ENCODE measurements at places on chromosomes 5 and 9.

GRCh38 chr9:129998491-129999140, 44.4 kb downstream of the FNBP1 start:
- DNase-seq: no peak

DNA sequence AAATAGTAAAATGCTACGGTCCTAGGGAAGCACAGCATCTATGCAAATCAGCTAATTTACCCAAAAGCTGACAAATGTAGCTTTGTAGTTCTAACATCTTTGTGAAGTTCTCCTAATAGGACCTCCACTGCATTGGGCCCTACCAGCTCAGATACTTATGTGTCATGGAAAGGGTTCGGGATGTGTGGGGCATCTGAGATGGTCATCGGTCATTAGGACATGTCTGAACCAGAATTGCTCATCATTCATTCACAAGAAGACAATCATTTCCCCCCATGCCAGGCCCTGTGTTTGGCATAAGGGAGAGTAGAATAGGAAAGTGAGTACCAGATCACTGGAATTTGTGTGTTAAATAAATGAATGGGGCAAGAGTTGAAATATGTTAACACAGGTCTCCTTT, 35.7 kb downstream of the PWWP2A start:
- DNase-seq: no peak

- DNase-seq: no peak
These were observed 608.4 kb downstream of the TLE1 start for GRCh38 chr9:81080900-81081299.

DNA sequence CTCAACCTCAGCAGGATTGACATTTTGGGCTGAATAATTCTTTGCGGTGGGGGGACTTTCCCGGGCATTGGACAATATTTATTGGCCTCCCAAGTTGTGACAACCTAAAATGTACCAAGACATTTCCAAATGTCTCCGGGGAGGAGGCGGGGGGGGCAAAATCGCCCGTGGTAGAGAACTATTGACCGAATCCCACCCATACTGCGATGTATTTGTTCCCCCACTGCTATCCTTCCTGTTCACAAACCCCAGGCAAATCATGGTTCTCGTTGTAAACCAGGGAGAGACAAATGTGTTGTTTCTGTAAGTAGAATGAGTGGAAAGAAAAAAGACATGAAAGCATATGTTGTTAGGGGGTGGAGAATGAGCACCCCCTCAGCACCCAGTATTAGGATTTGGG, 141.9 kb downstream of the PSAT1 start:
- no peak for DNase-seq

- no peak for DNase-seq
These were observed 17.8 kb downstream of the TICAM2 start for GRCh38 chr5:115584501-115584900.

- no peak for DNase-seq
These were observed 365.2 kb upstream of the TUSC1 start for GRCh38 chr9:26043431-26043830.

GRCh38 chr5:81371354-81371876, 22.5 kb downstream of the ACOT12 start:
- DNase-seq: no peak

- DNase-seq: no peak
These were observed 109.5 kb downstream of the PALM2AKAP2 start for GRCh38 chr9:109889456-109889855.

DNA sequence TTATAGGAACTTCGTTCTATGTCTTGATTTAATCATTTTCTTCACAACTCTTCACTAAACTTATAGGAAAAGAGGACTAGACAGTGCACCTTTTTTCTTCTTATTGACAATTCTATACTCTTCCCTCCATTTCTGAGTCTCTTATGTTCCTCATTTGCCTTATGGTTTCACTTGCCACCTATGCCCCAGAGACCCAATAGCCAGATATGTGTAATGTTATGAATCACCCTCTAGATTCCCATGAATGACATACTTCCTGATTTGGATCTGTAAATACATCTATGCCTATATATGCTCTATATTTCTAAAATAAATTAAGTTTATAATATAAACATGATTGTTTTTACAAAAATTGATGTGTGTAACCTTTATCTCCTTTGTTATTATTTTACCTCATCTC, 514.1 kb upstream of the MEF2C start:
- no peak for DNase-seq

GRCh38 chr5:78927657-78928282, 57.3 kb downstream of the ARSB start:
- no peak for DNase-seq

GRCh38 chr9:19138084-19138483, 10.8 kb upstream of the PLIN2 start:
- no peak for DNase-seq

GRCh38 chr9:136947955-136948510, 3.0 kb downstream of the C8G start:
- peak; percentile 17 for DNase-seq

GRCh38 chr5:146745931-146746577, 132.5 kb downstream of the PPP2R2B start:
- DNase-seq: no peak

- DNase-seq: no peak
These were observed 950 bp upstream of the FNBP1 start for GRCh38 chr9:130043654-130044623.

DNA sequence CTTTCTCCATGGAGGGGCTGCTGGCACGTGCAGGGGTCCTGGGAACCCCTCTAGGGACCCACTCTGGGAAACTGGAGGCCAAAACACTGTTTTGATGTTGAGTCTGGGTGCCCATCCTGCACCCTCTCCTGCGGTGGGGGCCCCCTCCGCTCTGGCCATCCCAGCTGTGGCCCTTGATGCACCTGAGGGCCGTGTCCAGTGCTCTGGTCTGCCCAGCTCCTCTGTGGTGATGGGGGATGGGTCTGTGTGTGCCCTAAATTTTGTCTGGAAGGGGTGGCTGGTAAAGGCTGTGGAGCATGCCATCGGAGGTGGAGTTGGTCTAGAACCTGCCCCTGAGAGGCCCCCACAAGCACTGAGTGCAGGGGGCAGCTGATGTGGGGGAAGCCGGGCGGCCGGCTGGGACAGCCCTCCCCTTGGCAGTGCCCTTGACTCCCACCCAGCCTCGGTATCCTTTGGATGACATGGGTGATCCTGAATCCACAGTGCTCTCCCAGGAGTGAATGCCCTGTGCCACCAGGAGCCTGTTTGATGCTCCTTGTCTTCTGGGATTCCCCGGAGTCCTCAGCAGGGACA, 26.3 kb downstream of the AHRR start:
- no peak for DNase-seq

DNA sequence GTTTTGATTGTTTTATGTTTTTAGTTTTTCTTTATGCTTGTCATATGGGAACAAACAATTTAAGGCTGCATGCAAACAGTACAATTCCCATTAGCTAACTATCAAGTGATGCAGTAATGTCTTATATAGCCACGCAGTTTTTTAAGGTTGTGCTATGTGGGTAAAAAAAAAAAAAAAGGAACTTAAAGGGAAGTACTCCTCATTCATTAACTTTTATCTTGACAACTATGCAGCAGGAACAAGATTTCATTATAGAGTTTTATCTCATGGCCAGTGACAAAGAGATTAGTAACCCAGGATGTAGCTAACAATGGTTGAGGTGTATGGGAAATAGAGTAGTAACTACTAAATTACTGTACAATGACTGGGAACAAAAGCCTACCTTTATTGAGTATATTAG, 1008.2 kb upstream of the CDH9 start:
- no peak for DNase-seq

DNA sequence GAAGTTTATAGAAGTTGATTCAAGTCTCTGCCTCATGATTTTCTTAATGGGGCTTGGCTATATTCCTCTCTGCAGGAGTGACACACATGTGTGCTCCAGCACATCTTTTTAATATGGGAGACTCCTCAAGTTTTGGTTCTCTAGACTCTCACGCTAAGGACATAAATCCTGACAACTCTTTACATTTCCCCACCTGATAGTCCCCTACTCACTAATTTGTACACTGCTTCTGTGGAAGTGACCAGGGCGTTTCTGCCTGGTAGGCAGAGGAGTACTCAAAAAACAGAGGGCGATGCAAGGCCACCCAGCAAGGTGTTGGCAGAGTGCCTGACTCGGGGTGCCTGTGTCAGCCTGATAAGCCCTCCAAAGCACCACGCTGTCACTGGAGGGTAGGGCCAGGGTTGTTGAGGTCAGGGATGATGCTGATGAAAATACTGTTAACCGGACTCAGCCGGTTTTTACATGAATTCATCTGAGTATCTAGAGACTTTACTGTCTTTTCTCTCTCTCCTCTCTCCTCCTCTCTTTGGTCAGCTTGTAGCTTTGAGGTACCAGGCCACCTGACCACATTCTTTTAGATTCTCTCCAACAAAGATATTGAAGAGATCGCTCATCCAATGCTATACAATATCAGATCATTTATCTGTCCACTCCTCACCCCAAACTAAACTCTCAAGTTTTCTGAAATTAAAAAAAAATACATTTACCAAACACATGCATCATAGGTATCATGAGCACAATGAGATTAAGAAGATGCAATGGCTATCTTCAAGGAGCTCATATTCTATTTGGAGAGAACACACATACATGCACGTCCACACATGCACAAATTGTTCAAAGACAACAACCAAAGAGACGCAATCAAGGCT, 205.2 kb downstream of the PIK3R1 start:
- DNase-seq: no peak

DNA sequence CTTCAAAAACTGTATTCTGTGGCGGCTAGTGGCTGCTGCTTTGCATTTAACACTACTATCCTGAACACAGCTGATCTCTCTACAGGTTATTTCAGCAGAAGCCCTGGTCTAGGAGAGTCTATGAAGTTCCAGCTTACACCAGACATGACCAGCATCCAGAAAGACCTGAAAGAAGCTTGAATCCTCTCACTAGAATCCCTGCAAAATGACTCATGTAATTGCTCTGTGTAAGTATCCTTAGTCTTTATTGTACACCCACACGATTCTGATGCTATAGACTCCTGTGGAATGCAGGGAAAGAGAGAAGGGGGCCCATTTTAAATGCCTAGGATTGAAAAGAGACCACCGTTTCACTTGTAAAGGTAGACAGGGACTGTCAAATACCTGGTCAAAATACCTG, 859 bp upstream of the GRIA1 start:
- DNase-seq: no peak

DNA sequence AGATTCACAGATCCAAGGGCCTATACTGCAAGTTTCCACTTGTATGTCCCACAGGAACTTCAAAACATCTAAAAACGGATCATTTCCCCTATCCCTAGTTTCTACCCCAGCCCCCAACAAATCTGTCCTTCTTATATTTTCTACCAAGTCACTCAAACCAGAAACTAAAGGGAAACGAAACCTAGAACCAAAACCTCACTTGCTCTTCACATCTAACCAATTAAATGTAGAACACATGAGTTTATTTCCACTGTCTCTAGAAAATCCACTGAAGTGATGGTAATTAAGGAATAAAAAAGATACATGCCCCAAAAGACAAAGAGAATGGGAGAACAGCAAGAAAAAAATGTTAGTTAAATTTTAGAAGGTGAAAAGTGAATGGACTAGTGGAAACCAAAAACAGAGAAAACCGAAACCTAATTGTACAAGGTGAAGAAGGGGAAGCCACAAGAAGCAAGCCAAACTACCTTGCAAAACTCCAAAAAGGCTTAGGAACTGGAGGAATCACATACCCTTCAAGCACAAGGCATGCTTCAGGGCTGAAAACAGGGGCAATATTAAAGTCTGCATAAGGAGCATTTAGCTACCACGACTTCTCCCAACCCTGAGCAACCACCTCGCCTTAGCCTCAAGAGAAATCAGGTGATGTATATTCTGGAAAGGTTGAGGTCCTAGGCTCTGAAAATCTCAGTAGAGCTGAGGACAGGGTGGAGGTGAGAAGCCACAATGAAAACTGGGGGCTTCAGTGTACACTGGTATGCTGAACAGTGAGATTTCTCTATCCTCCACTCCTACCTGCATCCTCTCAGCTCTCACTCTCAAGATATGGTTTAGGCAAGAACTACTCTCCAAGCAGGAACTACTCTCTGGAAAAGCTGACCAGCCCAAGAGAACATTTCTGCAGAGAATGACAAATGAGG, 11.1 kb downstream of the SMU1 start:
- DNase-seq: no peak

DNA sequence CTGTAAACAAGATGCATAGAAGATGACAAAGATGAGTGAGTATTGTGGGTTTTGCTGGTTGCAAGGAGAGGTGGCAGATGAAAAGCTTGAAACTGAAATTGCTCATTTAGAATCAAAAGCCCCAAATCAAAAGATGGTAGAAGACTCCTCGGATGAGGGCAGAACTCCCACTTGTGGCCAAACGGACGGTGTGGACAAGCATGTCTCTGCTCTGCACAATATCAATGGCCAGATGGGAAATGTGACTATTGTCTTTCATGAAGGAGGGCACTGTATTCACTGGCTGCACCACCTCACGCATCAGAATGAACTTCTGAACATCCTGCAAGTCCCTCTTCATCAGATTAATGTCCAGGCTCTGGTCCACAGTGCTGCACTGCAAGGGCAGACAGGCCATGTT, 541.7 kb downstream of the MTRR start:
- DNase-seq: no peak

- no peak for DNase-seq
These were observed 191.8 kb downstream of the TMEM38B start for GRCh38 chr9:105886136-105886535.

DNA sequence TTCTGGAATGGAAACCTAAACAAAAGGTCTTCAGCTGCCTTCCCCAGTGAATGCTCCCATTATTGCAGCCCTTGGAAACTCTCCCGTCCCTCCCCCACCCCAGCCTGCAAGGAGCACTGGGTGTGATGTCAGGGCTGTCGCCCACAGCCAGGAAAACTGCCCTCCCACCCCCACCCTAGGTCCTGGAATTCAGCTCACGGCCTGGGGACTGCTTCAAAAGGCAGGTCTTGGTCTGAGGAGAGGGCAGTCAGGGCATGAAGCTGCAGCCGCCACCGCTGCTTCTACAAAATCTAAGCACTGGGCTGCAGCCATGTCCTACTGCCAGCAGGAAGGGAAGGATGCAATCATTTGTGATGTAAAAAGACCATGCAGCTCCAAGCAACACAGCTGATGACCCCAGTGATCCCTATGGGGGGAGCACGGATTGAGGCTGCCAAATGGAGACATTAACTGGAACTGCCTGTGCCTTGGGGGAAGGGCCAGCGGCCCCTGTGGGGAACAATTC, 11.4 kb downstream of the GRHPR start:
- no peak for DNase-seq

DNA sequence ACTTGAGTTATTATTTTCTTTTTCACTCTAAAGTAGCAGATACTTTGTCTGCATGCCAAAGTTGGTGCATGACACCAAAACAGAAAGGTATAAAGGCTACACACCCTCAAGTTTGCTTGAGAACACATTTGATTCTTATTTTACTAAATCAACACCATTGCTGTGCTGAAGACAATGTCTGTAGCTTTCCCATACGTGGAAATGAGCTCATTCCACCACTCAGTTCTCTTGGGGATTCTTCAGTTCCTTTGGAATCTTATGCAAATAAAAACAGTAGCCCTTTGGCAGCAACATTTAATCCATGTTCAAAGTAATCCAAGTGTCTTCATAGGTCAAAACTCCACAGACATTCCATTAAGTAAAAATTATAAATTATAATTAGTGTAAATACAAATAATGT, 264.9 kb downstream of the TLE1 start:
- no peak for DNase-seq

- DNase-seq: no peak
These were observed 44.2 kb upstream of the LMNB1 start for GRCh38 chr5:126732716-126733115.
